ENCODE measurements at places on chromosomes 1 and 21.
A peak's percentile ranks its signal among the peaks of the same experiment; 100 is the strongest.

DNA sequence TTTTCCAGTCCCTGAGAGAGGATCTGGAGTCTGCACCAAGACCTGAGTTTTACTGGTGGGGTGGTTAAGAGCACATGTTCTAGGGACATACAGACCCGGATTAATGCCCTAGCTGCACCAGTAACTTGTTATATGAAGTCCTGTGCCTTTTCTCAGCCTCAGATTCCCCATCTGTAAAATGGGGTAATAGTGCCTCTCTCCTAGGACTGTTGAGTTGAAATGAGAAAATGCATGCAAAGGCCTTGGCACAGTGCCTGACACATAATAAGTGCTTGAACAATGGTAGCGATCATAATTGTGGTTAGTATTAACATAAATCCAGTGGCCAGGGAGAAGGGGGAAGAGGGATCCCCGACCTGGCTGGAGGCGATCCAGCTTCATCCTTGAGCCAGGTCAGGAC, 12.3 kb downstream of the AHDC1 start:
- no peak for DNase-seq

DNA sequence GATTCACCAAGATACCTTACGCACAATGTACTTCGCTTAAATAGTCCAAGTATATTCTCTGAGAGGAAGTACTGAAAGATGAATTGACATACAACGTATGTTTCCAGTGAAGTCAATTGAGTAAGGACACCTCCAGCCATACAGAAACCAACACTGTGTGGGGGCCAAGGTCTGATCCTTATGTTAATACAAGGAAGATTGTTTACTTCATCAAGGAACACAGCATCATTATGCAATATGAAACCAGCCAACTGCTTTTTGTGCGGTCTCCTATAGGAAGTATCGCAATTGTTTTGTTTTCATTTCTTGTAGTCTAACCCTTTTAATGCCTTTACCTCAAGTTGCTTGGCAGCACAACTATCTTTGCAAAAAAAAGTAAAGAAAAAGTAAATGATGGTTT, 28.2 kb upstream of the TEKT2 start:
- DNase-seq: no peak

- no peak for DNase-seq
Measured at GRCh38 chr1:203558064-203558760, 64.3 kb downstream of the OPTC start.

DNA sequence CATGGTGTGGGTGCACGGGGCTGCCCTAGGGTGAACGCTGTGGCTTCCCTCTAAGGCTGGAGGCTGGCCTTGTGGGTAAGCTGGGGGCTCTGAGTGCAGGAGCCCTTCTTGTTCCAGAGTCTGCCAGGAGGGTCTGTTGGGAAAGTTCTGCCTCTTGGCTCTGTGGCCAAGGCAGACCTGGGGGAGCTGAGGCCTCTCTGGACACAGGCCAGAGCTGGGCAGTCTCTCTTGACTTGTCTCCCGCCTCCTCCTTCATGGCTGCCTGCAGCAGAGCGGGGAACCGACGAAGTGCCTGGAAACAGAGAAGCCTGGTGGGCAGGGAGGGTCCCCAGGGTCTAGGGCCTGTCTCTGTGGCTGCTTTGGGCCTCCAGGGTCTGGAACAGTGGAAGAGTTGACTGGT, 30.3 kb upstream of the PEX10 start:
- DNase-seq: no peak

DNA sequence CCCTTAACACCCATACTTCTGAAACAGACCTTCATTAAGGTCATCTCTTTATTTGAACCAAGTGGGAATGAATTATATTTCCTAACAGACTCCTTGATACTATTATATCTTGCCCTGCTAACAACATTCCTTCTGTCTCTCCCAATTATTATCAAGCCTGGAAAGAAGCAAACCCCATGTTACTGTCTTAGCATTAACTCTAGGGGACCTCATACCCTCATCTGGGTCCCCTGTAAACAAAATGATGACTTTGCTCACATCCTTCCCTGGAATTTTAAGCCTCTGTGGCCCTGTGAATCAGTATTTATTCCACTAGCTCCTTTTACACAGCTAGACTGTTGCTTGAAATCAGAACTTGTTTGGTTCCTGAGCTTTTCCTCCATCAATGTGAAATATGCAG, 38.3 kb upstream of the BCL10 start:
- DNase-seq: no peak

- no peak for DNase-seq
Measured at GRCh38 chr1:31790140-31790539, 25.7 kb downstream of the SPOCD1 start.

DNA sequence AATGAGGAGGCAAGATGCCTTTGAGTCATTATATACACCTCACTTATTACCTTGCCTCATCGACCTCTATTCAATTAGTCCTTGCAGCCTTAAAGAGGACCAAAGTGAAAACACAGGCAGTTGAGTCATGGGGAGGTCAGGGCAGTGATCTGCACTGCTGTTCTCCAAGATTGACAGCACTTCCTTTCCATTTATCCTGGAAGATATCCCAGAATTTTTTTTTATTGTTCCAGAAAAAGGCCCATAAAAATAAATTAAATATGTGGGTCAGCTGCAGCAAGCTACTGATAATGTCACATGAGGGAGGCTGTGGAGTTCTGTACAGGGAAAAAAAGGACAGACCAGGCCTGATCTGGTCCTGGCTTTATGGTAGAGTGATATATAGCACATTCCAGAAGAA, 33.2 kb upstream of the CDC42BPA start:
- no peak for DNase-seq

DNA sequence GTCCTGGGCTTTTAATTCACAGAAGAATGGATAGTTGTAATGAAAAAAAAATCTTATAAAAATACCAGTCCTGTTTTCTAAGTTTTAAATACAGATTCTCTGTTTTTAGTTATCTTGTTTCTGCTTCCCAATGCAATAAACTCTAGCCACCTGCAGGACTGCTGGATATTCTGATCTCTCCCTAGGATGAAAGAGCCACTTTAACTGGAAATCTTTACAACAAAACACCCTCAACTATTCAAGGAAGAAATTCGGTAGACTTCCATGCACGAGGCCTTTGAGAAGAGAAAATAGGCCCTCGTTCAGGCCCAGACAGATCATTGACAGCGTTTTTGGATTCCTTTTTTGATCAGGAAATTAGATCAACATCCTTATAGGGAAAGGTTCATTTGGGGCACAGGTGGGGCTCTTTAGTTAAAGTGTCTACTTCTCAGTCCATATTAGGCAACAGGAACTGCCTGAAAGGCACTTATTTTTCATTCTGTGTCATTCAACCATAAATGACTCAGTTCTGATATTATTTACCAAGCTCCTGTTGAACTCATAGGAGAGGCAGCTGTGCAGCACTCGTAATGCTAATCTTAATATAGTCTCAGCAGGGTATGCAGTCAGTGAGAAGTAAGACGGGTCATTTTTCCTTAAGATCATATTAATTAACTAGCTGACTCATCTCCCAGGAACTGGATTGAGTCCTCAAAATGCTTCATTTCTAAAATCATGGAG, 71.1 kb upstream of the ERRFI1 start:
- no peak for DNase-seq

DNA sequence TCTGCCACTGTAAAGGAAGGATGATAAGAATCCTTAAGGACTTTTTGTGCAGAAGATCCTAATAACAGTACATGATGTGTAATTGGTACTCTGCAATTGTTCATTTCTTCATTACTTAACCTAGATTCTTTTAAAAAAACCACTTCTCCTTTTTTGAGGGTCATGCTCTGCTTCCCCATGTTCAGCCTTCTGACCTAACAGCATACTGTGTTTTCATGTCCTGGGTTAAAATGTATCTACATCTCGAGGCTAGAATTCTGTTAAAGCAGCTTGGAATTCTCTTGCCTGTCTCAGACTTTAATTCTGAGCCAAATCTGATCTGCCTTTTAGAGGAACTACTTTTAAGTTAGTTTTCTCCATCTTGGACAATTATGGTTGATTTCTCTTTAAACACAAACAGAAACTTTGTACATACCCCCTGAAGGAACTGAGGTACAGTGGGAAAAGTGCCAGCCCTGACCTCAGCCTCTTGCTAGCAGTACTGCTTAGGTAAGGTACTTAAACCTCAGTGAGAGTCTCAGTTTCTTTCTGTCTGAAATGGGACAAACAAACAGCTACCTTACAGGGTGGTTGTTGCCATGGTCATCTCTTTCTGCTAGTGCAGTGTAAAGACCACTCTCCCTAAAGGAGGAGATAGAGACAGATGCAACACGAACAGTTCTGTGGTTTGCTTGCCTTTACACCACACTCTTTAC, 103.2 kb upstream of the DYNLT5 start:
- no peak for DNase-seq

- DNase-seq: no peak
Measured at GRCh38 chr1:82073659-82074058, 272.9 kb downstream of the ADGRL2 start.

DNA sequence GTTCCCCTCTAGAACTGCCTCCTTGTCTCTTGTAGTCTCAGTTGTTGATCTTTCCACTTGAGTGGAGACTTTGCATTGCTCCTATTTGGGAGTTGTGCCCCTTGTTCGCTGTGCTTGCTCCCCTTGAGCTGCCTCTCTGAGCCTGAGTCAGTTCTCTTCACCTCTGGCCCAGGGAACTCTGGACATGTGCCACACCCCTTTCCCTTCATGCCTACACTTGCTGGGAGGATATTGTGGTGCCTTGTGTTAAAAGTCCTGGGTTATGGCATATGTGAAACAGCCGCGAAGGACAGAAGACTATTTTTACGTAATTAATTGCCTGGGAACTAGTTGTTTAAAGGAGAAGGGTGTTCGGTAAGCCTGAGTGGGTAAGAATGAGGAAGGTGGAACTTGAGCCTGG, 32.2 kb upstream of the RPTN start:
- no peak for DNase-seq

GRCh38 chr1:114208106-114208505, 54.4 kb upstream of the SYT6 start:
- DNase-seq: no peak

- DNase-seq: peak; percentile 17
Measured at GRCh38 chr21:32278103-32278502, 746 bp downstream of the MIS18A start.

DNA sequence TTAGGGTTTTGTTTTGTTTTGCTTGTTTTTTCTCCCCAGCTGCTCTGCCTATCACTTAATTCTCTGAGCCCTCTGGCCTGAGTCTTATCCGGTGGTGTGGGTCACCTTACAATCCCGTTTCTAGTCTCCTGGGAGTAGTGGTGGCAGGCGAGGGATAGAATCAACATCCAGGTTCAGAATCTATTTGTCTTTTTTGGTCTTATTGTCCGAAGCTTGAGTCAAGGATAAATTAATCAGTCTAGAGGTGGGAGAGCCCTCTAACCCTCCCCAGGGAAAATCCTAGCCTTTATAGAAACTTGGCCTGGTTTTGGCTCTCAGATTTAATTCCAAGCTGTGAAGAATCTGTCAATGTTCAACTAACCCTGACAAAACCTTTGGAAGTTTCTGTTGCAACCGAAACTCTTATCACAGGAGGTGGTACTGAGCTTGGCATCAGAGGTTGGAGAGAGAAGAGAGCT, 246.3 kb downstream of the FGGY start:
- no peak for DNase-seq

- no peak for DNase-seq
Measured at GRCh38 chr21:15050568-15051377, 14.0 kb downstream of the NRIP1 start.

GRCh38 chr21:17491716-17492414, 21.0 kb upstream of the CXADR start:
- DNase-seq: no peak

- DNase-seq: peak; percentile 67
Measured at GRCh38 chr1:180881806-180882509, 30.7 kb upstream of the KIAA1614 start.

- DNase-seq: no peak
Measured at GRCh38 chr1:237071641-237072420, 29.8 kb downstream of the RYR2 start.

DNA sequence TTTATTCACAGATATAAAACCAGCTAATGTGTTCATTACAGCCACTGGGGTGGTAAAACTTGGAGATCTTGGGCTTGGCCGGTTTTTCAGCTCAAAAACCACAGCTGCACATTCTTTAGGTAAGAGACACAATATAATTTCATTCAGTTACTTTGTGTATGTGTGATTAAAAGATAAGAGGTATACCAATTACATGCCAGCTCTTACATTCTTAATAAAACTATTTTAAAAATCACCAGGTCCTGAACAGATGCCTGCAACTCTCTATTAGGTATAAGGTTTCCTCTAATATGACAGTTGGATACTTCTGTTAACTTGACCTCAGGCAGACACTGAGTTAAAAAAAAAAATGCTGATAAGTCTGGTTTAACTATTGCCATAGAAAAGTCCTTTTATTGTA, 122.1 kb downstream of the NEK7 start:
- no peak for DNase-seq

- no peak for DNase-seq
Measured at GRCh38 chr21:28239340-28239739, 753.3 kb downstream of the LTN1 start.

GRCh38 chr1:47753808-47754207, 243.4 kb downstream of the TRABD2B start:
- DNase-seq: no peak

DNA sequence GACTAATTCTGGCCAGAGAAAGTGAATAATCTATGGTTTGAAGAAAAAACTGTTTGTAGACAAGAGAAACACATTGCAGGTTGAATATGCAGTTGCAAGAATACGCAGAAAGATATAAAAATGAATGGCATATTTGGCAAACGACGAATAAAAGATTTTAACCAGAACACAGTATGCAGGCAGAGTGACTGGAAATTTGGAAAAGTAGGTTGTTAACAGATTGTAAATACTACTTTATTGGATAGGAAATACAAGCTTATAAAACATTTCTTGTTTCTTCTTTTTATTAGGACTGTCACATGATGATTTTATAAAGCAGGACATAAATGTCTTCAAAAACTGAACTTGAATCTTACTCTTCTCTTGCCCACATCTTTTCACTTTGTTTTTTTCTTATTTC, 573.3 kb upstream of the PBX1 start:
- DNase-seq: no peak

- DNase-seq: peak; percentile 33
Measured at GRCh38 chr1:186374303-186375151, 526 bp downstream of the TPR start.

GRCh38 chr1:153510984-153511410, 24.8 kb downstream of the S100A6 start:
- DNase-seq: peak; percentile 82

GRCh38 chr1:243686159-243686558, 163.9 kb downstream of the AKT3 start:
- DNase-seq: no peak

- DNase-seq: no peak
Measured at GRCh38 chr1:234620272-234621126, 10.5 kb upstream of the IRF2BP2 start.

DNA sequence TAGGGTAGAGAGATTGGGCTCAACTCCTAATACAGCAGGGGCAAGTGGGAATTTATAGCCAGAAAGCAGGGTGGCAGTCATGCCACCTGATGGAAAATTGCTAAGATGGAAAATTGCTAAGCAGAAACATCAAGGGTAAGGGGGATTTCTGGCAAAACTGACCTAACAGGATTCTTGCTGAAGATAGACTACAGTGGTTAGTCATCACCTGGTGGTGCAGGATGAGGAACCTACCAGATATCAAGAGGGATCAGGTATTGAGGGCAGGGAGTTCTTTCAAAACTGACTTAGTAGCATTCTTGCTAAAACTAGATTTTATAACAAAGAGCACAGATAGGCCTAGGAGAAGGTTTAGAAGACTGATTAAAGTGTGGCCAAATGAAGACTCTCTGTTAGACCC, 292.9 kb downstream of the PLPP3 start:
- no peak for DNase-seq
